ENCODE measurements at places on chromosomes 1 and 21.

DNA sequence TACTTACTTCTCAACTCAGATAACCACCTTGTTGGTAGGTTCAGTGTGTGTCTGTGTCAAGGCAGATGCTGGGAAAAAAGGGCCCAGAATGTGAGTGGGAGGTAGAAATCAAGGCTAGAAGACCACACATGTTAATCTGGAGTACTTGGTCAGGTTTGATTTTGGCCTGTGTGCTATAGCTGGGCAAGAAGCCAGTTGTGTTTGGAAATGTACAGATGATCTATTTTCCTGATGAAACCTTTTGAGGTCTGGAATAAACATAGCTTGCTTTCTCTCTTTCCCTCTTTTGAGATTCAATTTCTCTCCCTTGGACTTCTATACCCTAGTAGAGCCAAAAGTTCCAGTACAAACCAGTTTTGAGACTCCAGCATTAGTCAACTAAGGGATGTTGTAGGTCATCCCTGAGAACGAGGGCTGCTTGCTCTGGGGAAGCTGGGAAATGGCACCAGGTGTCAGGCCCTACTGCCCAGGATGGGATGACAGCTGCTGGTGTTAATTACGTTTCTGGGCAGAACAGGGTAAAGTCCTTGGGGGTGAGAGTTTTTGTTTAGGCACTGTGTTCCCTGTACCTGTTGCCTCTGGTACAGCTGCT is 15.8 kb downstream of the MAPKAPK2 start:
- peaks cover 34% of the 10 kb centered on the region for H3K36me3 ChIP-seq
- H3K4me3 ChIP-seq = no peak overlapping the region
- H3K27me3 ChIP-seq = no peaks in the 10 kb centered on the region
- H3K4me1 ChIP-seq = peaks cover 87% of the 10 kb centered on the region
- no peak for DNase-seq
- peak overlapping the region; percentile 61 for H3K27ac ChIP-seq

- no peak overlapping the region for H3K4me3 ChIP-seq
- no peaks in the 10 kb centered on the region for H3K4me1 ChIP-seq
- H3K36me3 ChIP-seq = no peaks in the 10 kb centered on the region
- DNase-seq = no peak
Measured at GRCh38 chr1:71231751-71232150, 150.9 kb upstream of the ZRANB2 start.

- H3K27ac ChIP-seq = no peak overlapping the region
- H3K4me1 ChIP-seq = peaks cover 54% of the 10 kb centered on the region
- no peaks in the 10 kb centered on the region for H3K27me3 ChIP-seq
- no peaks in the 10 kb centered on the region for H3K36me3 ChIP-seq
- H3K4me3 ChIP-seq = no peak overlapping the region
Measured at GRCh38 chr1:31701091-31701736, 2.6 kb downstream of the COL16A1 start.

GRCh38 chr1:93692983-93693591 is 11.4 kb upstream of the BCAR3 start:
- no peak overlapping the region for H3K4me3 ChIP-seq
- H3K27ac ChIP-seq = no peak overlapping the region
- no peaks in the 10 kb centered on the region for H3K36me3 ChIP-seq
- peaks cover 9% of the 10 kb centered on the region for H3K4me1 ChIP-seq
- DNase-seq = no peak
- no peaks in the 10 kb centered on the region for H3K27me3 ChIP-seq

DNA sequence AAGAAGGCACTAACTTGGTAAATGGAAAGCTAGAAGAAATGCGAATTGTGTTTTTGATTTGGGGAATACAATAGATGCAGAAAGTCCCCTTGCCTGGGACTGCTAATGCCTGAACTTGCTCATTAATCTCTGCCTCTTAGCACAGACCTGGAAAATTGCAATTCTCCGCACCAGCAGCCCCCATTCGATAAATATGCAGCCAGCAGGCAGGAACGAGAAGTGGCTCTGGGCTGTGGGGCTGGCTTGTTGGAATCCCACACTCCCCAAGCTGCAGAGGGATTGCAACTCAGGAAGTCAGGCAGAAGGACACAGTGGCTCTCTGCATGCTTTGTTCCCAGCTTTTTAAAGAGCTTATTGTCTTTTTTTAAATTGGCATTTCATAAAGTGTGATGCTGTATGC is 51.3 kb downstream of the PCP4 start:
- no peaks in the 10 kb centered on the region for H3K4me1 ChIP-seq
- H3K36me3 ChIP-seq = no peaks in the 10 kb centered on the region
- no peak overlapping the region for H3K27ac ChIP-seq
- H3K4me3 ChIP-seq = no peak overlapping the region
- H3K27me3 ChIP-seq = no peaks in the 10 kb centered on the region

DNA sequence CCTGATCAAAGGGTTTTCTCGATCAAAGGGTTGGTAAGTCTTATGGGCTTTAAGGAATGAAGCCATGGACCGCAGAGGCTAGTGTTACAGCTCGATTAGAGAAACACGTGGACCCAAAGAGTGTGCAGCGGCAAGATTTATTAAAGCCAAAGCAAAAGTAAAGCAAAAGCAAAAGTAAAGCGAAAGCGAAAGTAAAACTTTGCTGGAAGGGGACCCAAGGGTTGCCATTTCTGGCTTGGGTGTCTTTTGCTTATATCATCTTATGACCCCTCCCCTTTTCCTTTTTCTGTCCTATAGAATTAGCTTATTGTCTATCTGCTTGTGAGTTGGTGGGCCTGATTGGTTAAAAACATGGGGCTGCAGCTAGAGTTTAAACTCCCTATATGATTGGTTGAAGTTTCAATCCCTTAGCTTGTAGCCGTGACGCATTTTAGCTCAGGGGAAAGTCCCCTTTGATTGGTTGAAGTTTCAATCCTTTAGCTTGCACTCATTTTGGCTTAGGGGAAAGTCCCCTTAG is 957.0 kb downstream of the AMY1C start:
- no peak for DNase-seq
- H3K36me3 ChIP-seq = no peaks in the 10 kb centered on the region
- H3K4me1 ChIP-seq = no peaks in the 10 kb centered on the region
- no peak overlapping the region for H3K4me3 ChIP-seq
- H3K27me3 ChIP-seq = no peaks in the 10 kb centered on the region
- no peak overlapping the region for H3K27ac ChIP-seq

GRCh38 chr21:42330380-42331371 is 15.5 kb upstream of the TFF3 start:
- H3K27me3 ChIP-seq = peaks cover 36% of the 10 kb centered on the region
- no peaks in the 10 kb centered on the region for H3K36me3 ChIP-seq
- H3K4me1 ChIP-seq = no peaks in the 10 kb centered on the region
- H3K4me3 ChIP-seq = no peak overlapping the region
- no peak for DNase-seq

DNA sequence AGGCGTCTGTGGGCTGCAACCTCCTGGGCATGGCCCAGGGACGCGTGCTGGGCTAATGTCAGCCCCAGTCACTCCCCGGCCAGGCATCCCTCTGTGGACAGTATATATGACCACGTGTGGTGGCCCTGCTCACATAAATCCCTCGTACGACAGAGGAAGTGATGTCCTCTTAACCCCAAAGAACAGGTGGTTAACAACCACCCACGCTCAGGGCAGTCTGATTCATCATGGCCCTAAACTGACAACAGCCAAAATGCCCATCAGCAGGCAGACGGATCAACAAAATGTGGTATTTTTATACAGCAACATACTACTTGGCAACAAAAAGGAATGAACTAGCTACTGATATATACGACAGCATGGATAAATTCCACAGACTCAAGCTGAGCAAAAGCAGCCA is 51.0 kb downstream of the ECE1 start:
- H3K36me3 ChIP-seq = peaks cover 31% of the 10 kb centered on the region
- H3K27ac ChIP-seq = no peak overlapping the region
- no peaks in the 10 kb centered on the region for H3K4me1 ChIP-seq
- no peaks in the 10 kb centered on the region for H3K27me3 ChIP-seq
- no peak for DNase-seq

GRCh38 chr1:169529068-169529642 is 43.4 kb upstream of the SLC19A2 start:
- no peak overlapping the region for H3K27ac ChIP-seq
- no peaks in the 10 kb centered on the region for H3K36me3 ChIP-seq
- no peak for DNase-seq
- H3K4me3 ChIP-seq = no peak overlapping the region

- no peak overlapping the region for H3K4me3 ChIP-seq
- no peak for DNase-seq
- H3K27ac ChIP-seq = no peak overlapping the region
- H3K27me3 ChIP-seq = no peaks in the 10 kb centered on the region
Measured at GRCh38 chr1:41768583-41768982, 150.1 kb downstream of the HIVEP3 start.

- H3K27me3 ChIP-seq = no peaks in the 10 kb centered on the region
- no peak overlapping the region for H3K4me3 ChIP-seq
- DNase-seq = no peak
Measured at GRCh38 chr21:32426066-32426465, 13.6 kb downstream of the EVA1C start.

GRCh38 chr1:39933956-39934941 is 20.7 kb upstream of the MFSD2A start:
- H3K27ac ChIP-seq = no peak overlapping the region
- H3K27me3 ChIP-seq = no peaks in the 10 kb centered on the region
- no peak overlapping the region for H3K4me3 ChIP-seq
- H3K4me1 ChIP-seq = peaks cover 5% of the 10 kb centered on the region
- H3K36me3 ChIP-seq = no peaks in the 10 kb centered on the region
- DNase-seq = no peak

- peaks cover 24% of the 10 kb centered on the region for H3K27me3 ChIP-seq
- peak overlapping the region; percentile 80 for H3K4me3 ChIP-seq
- H3K36me3 ChIP-seq = peaks cover 3% of the 10 kb centered on the region
- DNase-seq = no peak
- H3K27ac ChIP-seq = no peak overlapping the region
Measured at GRCh38 chr1:21652937-21653743, 16.0 kb downstream of the RAP1GAP start.

GRCh38 chr1:224542783-224543440 is 73.2 kb upstream of the CNIH3 start:
- no peaks in the 10 kb centered on the region for H3K36me3 ChIP-seq
- DNase-seq = no peak
- H3K27me3 ChIP-seq = peaks cover 28% of the 10 kb centered on the region
- no peak overlapping the region for H3K4me3 ChIP-seq

DNA sequence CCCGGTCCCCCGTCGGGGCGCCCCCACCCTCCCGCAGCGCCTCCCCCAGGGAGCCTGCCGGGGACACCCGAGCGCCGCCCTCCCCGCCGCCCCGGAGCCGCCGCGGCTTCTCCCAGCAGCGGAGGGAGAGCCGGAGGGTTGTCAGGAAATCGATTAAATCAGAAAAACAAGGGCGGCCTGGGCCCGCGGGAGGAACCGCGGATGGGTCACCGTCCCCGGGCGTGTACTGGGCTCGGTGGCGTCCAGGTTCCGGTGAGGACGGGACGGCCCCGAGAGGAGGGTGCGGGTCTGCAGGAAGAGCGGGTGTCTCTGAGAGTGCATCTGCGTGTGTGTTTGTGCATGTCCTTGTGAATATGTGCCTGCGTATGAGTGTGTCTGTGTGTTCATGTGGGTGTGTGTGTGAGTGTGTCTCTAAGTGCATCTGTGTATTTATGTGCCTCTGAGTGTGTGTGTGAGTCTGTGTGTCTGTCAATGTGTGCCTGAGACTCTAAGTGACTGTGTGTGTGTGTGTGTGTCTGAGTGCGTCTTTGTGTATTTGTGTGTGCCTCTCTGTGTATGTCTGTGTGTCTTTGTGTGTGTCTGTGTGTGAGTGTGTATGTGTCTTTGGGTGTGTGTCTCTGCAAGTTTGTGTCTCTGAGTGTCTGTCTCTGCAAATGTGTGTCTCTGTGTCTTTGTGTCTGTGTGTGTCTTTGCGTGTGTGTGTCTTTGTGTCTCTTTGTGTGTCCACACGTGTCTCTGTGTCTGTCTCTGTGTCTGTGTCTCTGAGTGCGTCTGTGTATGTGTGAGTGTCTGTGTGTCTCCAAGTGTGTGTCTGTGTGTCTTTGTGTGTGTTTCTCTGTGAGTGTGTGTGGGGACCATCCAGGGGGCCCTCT is 1.1 kb downstream of the SPSB1 start:
- H3K4me1 ChIP-seq = no peaks in the 10 kb centered on the region
- peaks cover 2% of the 10 kb centered on the region for H3K36me3 ChIP-seq
- no peaks in the 10 kb centered on the region for H3K27me3 ChIP-seq
- no peak overlapping the region for H3K4me3 ChIP-seq

- no peak overlapping the region for H3K27ac ChIP-seq
- H3K27me3 ChIP-seq = no peaks in the 10 kb centered on the region
- peaks cover 18% of the 10 kb centered on the region for H3K36me3 ChIP-seq
- H3K4me3 ChIP-seq = no peak overlapping the region
- H3K4me1 ChIP-seq = no peaks in the 10 kb centered on the region
Measured at GRCh38 chr1:9604836-9605235, 16.1 kb downstream of the TMEM201 start.

DNA sequence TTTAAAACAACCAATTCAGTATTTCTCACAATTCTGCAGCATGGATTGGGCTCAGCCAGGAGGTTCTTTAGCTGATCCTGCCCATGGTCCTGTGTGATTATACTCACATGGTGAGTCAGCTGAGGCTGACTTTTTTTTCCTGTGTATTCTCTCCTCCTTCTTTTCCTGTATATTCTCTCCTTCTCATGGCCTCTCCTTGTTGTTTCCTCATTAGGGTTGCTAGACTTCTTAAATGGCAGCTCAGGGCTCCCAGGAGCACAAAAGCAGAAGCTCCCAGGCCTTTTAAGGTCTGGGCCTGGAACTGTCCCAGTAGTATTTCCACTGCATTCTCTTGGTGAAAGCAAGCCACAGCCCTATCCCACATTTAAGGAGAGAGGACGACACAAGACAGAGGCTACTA is 26.8 kb downstream of the VANGL1 start:
- H3K4me1 ChIP-seq = no peaks in the 10 kb centered on the region
- H3K27ac ChIP-seq = no peak overlapping the region
- no peak overlapping the region for H3K4me3 ChIP-seq
- H3K36me3 ChIP-seq = peaks cover 8% of the 10 kb centered on the region
- no peaks in the 10 kb centered on the region for H3K27me3 ChIP-seq

DNA sequence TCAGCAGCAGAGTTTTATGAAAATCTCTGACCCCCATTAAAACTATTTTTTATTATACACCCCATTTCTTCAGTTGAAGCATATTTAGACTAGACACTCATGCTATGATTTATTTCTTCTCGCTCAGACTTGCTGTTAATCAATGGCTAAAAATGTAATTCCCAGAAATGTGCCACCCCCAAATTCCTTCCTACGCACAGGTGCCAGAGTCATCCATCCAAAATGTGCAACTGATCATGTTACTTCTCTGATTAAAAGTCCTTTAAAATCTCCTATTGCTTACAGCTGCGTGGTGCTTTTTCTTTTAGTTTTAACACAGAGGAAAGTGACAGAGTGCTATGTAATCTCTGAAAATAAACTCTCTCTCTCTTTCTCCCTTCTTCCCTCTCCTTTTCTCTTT is 954.4 kb downstream of the NCAM2 start:
- DNase-seq = no peak
- no peaks in the 10 kb centered on the region for H3K4me1 ChIP-seq
- no peak overlapping the region for H3K27ac ChIP-seq
- H3K27me3 ChIP-seq = no peaks in the 10 kb centered on the region

Measured in central memory CD8-positive, alpha-beta T cell (primary cell).